ENCODE measurements at places on chromosomes 3 and 15. TPM values are rescaled to one million over a fixed set of nuclear protein-coding genes. Genes with fewer than 3 reads are reported as not detected.

DNA sequence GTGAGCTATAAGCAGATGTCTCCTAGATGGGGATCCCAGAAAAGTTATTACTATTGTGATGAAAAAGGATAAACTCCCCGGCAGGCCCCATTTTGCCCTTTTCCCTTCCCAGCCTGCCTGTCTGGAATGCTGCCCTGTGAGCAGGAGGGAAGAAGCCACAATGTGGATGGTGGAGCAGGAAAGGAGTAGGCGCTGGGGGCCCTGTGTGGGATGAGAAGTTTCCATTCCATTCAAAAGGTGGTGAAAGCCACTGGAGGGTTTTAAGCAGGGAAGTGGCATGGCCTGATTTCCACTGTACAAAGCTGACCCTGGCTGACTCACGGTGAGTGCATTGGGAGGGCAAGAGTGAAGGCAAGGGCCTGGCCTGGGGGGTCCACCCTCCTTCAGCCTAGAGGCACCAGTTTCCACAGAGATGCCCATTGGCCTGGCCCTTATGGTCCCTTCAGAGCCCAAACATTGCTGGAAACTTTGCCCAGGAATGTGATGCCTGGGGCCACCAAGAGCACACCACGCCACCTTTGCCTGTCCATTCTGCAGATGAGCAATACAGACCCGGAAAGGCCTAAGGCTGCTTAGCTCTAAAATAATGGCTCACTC, 206.9 kb downstream of the RPLP1 start:
- no peaks in the 10 kb centered on the region for H3K27me3 ChIP-seq
- no peaks in the 10 kb centered on the region for H3K36me3 ChIP-seq
- no peak for DNase-seq
- H3K4me3 ChIP-seq, result no peak overlapping the region

GRCh38 chr3:50267280-50267913, 1.6 kb upstream of the SEMA3B start:
- no peaks in the 10 kb centered on the region for H3K36me3 ChIP-seq
- no peak for DNase-seq
- H3K27me3 ChIP-seq, result no peaks in the 10 kb centered on the region
- H3K4me1 ChIP-seq, result peaks cover 5% of the 10 kb centered on the region

- H3K4me1 ChIP-seq, result peaks cover 5% of the 10 kb centered on the region
- no peaks in the 10 kb centered on the region for H3K27me3 ChIP-seq
- H3K36me3 ChIP-seq, result no peaks in the 10 kb centered on the region
- no peak overlapping the region for H3K4me3 ChIP-seq
- H3K27ac ChIP-seq, result no peak overlapping the region
- no peak for DNase-seq
These were observed 254.7 kb downstream of the SOX2 start for GRCh38 chr3:181966393-181966792.

DNA sequence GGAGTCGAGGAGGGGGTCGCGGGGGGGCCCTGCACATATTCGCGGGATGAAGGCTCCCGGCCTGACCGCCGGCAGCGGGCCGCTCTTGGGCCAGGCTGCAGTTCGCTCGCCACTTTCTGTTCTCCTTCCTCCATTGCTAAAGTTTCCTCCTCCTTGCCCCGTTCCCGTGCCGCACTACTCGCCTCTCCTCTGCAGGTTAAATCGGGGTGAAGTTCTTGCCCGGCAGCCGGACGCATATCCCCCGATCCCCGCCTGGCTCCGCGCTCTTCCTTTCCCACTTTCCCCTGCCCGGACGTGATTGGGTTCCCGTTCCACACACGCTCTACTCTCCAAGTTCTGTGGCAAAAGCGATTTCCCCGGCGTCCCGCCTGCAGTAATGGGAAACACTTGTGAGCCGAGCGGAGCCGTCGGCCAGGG, 556 bp downstream of the CRYBG3 start:
- no peaks in the 10 kb centered on the region for H3K4me1 ChIP-seq
- peaks cover 2% of the 10 kb centered on the region for H3K27me3 ChIP-seq
- peak overlapping the region; percentile 99 for H3K4me3 ChIP-seq
- no peak overlapping the region for H3K27ac ChIP-seq
- no peak for DNase-seq

GRCh38 chr15:95479308-95479707, 851.2 kb upstream of the NR2F2 start:
- no peak overlapping the region for H3K4me3 ChIP-seq
- H3K4me1 ChIP-seq, result no peaks in the 10 kb centered on the region

DNA sequence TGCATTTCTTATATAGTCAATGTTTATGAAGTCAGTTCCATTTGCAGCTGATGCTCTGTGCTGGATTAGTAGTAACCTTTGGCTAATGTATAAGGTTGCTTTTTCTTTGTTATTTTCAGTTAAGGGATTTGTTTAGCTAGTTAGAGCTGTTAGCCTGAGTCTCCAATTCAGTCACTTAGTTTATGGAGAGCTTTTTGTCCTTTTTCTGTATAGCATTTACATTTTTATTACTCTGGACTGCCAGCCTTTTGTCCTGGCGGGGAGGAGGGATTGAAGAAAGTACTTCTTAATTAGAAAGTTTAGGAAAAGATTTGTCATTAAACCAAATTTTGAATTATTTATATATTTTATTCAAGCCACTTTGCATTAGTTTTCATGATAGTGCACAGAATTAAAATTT, 52.0 kb downstream of the DNAJC13 start:
- H3K4me3 ChIP-seq, result no peak overlapping the region
- DNase-seq, result no peak
- no peaks in the 10 kb centered on the region for H3K4me1 ChIP-seq
- peaks cover 51% of the 10 kb centered on the region for H3K36me3 ChIP-seq
- no peaks in the 10 kb centered on the region for H3K27me3 ChIP-seq
- no peak overlapping the region for H3K27ac ChIP-seq

Gene CCDC54
- total RNA-seq, result not detected

Gene SLCO3A1
- total RNA-seq, result 12.1 TPM

Gene ECE2
- not detected for total RNA-seq

Gene KCNMB3
- 1.9 TPM for total RNA-seq

Gene PLSCR2
- total RNA-seq, result not detected

Data from H9 (cell line).